ENCODE measurements at places on chromosomes 5 and 9.
A peak's percentile ranks its signal among the peaks of the same experiment; 100 is the strongest.

DNA sequence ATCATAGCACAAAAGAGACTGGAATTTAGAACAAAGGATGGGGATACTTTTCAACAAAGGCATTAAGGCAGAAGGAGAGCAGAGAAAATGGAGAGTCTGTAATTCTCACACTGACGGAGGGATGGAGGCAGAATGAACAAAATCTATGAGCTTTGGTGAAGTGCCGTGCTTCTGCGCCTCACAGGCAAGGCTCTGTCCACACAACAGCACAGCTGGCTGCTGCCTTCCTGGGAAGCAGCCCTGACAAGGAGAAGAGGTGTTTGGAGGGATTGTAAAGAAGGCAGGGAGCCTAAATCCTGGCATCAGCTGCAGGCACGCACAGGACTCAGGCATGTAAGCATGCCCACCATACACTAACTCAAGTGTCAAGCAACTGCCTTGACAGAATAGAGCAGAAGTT is 485.2 kb upstream of the KIF2A start:
- DNase-seq: no peak
- H3K4me3 ChIP-seq: no peak overlapping the region
- no peaks in the 10 kb centered on the region for H3K27me3 ChIP-seq
- no peaks in the 10 kb centered on the region for H3K36me3 ChIP-seq
- H3K4me1 ChIP-seq: peaks cover 4% of the 10 kb centered on the region

DNA sequence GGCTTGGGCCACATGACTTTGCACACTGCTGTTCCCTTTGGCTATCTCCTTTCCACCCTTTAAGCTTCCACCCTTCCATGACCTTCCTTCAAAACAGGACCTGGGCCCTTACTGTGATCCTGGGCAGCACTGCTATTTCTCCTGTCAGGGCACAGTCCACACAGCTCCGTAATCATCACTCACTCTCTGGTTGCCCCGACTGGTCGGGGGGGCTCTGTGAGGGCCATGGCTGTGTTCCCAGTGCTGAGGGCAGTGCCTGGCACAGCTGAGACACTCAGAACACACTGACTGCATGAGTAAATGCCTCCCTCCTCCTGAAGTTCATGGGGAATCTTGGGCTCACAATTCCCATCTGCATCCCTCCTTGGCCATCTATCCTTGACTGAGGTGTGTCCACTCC is 12.2 kb downstream of the TRAF1 start:
- no peaks in the 10 kb centered on the region for H3K27me3 ChIP-seq
- no peaks in the 10 kb centered on the region for H3K36me3 ChIP-seq
- no peak overlapping the region for H3K4me3 ChIP-seq

- no peaks in the 10 kb centered on the region for H3K27me3 ChIP-seq
- H3K4me1 ChIP-seq: no peaks in the 10 kb centered on the region
- no peak for DNase-seq
- no peak overlapping the region for H3K27ac ChIP-seq
- no peak overlapping the region for H3K4me3 ChIP-seq
These were observed 60.3 kb downstream of the UBE2QL1 start for GRCh38 chr5:6508931-6509330.

DNA sequence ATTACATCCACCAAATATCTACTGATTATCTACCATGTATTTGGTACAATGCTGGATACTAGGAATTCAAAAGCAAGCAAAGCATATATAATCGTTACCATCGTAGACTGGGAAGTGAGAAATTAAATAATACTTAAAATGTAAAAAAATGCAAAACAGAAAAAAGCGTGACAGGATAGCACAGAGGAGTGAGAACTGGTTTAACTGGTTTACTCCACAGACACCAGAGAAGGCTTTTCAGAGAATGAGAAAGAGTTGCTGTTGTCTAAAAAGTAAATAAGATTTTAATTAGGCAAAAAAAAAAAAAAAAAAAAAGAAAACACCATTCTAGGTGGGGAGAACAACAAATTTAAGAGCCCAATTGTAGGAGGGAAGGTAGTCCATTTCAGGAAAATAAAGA is 657.9 kb upstream of the ST8SIA4 start:
- no peaks in the 10 kb centered on the region for H3K36me3 ChIP-seq
- no peaks in the 10 kb centered on the region for H3K4me1 ChIP-seq
- H3K4me3 ChIP-seq: no peak overlapping the region
- H3K27me3 ChIP-seq: no peaks in the 10 kb centered on the region
- H3K27ac ChIP-seq: no peak overlapping the region

DNA sequence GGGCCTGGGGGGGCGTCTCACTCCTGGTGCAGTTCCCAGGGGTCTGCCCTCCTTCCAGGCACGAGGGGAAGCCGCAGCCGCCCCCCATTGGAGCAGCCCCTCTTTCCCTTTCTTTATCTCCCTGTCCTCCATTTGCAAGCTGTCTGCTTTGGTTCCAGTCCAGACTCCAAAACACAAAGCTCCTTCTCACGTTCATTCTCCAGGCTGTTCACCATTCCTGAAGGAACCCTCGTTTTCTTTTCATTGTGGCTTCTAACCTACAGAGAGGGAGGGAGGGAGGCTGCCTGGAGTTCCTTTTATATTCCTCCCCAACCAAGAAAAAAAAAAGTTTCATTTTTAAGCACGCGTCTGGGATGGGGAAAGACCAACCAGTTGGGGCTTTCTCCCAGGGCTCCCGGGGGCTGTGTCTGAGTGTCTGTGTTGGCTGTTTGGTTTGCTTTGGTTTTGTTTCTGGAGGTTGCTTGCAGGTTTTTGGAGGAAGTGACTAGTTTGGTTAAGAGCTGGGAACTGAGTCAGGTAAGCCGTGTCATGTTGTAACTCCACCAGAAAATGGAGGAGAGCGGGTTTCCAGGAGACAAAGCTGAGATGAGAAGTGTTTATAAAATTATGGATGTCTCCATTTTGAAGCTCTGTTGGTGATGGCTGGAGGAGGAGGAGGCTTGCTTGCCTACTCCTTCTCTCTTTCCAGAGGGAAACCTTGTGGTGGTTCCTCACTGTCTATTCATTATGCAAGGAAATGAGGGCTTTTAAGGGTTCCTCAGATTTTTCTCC is 1.6 kb downstream of the ZNF462 start:
- H3K36me3 ChIP-seq: no peaks in the 10 kb centered on the region
- peak; percentile 72 for DNase-seq
- peak overlapping the region; percentile 83 for H3K4me3 ChIP-seq
- H3K27ac ChIP-seq: peak overlapping the region; percentile 60

- H3K36me3 ChIP-seq: no peaks in the 10 kb centered on the region
- no peaks in the 10 kb centered on the region for H3K27me3 ChIP-seq
- H3K4me3 ChIP-seq: no peak overlapping the region
- H3K4me1 ChIP-seq: no peaks in the 10 kb centered on the region
- H3K27ac ChIP-seq: no peak overlapping the region
These were observed 122.9 kb downstream of the OXCT1 start for GRCh38 chr5:41747301-41747700.

Data from mesendoderm (in vitro differentiated cells).